ENCODE measurements at places on chromosomes 2 and 18.

DNA sequence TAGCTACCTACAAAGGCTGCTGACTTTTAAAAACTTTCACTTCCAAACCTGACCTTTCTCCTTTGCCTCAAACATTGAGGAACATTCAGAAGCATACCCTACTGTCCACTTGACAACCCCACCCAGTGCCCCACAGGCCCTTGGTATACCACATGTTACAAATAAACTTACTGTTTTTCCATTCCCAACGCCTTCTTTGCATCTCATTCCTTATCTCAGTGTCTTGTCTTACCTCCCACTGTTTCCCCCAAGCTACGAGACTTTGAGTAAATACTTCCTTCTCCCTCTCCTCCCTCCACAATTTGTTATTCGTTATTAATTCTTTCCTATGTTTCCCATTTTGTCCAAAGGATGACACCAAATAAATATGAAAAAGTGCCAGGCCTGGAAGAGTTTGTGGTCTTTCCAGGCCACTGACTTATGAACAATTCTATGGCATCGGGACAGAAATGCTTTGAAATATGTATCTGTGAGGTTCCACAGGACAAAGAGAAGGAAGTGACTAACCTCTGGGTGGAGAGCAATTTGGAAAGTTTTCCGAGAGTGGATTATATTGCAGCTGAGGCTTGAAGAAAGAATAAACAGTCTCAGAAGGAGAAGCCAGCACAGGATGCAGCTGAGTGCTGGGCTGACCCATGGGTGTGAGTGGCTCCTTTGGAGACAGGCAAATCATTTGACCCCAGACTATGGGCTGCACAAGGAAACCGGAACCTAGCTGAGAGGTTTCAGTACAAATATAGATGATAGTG, 409.0 kb downstream of the LPIN1 start:
- DNase-seq: peak; percentile 93

DNA sequence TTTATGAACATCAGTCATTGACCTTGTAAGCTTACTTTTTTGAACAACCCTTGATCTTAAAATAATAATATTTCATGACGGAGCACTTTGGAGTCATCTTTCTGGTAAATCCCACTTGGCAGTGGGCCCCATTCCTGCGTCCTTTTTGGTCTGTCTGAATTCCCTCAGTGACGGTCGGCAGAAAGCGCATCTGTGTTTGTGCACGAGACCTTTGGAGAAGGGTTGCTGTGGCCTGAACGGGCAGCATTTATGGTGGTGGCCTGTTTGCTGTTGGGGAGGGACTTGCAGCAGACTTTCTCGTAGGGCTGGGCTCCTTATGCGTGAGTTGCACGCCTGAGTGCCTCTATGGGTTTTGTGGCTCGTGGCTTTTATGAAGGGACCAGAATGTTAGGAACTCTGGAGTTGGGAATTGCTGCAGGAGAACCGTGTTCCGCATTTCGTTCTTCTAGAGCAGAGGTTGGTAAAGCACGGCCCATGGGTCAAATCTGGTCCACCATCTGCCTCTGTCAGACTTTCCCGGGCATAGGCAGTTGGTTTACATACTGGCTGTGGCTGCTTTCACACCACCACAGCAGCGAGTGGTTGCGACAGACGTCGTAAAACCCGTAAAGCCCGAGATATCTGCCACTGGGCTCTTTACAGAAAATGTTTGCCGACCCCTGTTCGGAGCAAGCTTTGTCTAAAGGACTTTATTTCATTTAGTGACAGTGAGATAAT, 30.8 kb downstream of the LPIN1 start:
- no peak for DNase-seq

DNA sequence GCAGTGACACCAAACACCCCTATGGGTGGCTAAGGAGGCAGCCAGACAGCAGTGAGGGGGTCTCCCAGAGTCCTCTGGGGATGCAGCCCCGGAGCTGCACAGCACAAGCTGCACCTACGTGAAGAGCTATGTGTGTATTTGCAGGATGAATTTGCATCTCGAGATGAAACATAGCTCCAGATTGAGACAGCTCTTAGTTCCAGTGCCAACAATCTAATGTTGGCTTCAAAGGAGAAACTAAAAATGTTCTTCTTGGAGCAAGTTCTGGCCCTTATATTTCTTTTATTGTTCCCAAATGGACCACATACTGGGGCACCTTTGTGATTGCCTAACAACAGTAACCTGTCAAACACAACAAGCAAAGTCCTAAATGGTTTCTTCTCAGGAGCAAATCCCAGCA, 233.9 kb downstream of the SLC4A3 start:
- DNase-seq: no peak

DNA sequence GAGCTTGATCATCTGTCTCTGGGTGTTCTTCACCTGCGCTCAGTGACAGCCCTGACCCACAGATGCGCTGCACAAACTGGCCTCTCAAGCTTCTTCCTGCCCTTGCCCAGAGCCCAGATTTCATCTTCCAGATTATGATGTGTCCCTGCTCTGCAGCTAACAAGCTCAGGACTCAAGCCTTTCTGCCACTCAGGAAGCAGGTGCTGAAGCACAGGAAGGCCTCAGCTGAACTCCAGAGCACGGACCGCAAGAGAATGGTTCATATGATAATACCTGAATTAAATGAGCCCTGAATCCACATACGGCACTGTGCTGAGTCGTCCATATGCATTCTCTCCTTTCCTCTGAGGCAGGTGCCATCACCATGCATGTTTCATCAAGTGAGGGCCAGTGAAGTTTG, 3.8 kb downstream of the CD207 start:
- no peak for DNase-seq

- DNase-seq: peak; percentile 59
These were observed 203.2 kb upstream of the ACVR2A start for GRCh38 chr2:147641651-147642050.

GRCh38 chr2:23502096-23502495, 117.1 kb downstream of the KLHL29 start:
- DNase-seq: no peak

GRCh38 chr18:28108814-28109213, 68.1 kb downstream of the CDH2 start:
- DNase-seq: no peak

GRCh38 chr18:48293954-48294898, 115.0 kb downstream of the ZBTB7C start:
- DNase-seq: no peak

GRCh38 chr2:120287183-120288015, 34.7 kb downstream of the RALB start:
- peak; percentile 91 for DNase-seq

DNA sequence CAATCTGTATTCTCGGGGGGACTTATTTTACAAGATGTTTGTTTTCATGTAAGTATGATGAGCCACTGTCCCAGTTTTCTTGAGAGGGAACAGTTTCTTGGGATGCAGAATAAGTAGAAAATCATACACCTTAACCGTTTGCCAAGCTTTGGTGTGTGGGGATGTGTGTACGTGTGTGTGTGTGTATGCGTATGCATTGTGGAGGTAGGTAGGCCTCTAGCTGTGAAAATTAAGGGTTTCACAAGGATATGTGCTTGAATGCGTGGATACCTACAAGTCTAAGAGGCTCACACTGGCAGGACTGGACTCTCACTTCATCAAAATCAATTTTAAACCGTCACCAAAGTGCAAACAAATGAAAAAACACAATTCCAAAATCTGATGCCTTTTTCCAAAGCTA, 204.2 kb upstream of the RBMS1 start:
- no peak for DNase-seq

DNA sequence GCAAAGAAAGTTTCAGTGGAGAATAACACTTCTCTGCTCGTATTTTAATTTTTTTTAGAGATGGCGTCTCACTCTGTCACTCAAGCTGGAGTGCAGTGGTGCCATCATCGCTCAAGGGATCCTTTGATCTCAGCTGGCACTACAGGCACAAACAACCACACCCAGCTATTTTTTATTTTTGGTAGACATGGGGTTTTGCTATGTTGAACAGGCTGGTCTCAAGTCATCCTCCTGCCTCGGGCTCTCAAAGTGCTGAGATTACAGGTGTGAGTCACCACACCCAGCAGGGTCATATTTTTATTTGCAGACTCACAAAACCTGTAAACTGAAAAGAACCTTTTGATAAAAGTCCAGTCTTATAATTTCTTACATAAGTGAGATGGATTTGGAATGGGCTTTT, 2.6 kb downstream of the TRAK2 start:
- DNase-seq: no peak

DNA sequence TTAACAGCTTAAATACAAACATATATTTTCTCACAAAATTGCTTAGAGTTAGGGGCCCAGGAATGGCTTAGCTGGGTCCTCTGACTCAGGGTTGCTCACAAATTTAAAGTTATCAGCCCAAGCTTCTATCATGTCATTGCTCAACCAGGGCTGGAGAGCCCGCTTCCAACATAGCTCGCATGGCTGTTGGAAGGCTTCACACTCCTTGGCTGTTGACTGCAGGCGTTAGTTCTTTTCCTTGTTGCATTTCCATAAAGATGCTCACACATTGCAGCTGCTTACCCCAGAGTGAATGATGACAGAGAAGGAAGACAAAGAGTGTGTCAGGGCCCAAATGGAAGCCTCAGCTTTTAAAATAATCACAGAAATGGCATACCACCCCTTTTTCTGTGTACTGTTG, 62.9 kb upstream of the TFPI start:
- no peak for DNase-seq

DNA sequence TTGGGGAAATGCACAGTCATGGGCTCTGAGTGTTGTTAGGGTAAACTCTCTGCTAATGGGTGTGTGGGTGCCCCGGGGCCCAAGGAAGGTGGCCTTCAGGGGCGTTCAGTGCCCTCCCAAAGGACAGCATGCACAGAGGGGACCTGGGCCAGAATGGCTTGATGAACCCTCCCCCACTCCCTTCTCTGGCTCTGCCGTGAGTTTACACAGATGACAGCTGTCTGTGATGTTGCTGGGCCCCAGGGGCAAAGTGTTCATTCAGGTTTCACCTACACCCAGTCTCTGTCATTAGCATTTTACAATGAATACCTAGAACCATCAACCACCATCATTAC, 3.2 kb downstream of the NPPC start:
- no peak for DNase-seq

DNA sequence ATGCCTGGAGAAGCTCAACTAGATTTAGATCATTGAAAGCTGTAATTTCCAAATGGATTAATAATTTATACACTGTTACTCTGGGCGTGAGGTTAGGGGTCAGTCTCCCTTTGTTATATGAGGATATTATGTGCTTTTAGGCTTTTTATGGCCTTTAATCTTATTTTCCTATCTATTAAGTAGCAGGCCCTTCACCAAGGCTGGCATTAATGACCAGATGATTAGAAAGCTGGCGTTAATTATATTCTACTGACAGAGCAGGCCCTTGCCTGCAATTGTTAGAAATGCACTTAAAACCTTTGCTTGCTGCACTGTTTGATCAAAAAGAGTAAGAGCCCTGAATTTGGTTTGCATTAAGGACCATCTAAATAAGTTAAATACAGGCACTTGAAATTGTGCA, 75.3 kb downstream of the EPAS1 start:
- no peak for DNase-seq

- DNase-seq: no peak
These were observed 62.1 kb upstream of the XDH start for GRCh38 chr2:31476511-31477180.

GRCh38 chr2:222663479-222663878, 7.6 kb upstream of the FARSB start:
- no peak for DNase-seq

DNA sequence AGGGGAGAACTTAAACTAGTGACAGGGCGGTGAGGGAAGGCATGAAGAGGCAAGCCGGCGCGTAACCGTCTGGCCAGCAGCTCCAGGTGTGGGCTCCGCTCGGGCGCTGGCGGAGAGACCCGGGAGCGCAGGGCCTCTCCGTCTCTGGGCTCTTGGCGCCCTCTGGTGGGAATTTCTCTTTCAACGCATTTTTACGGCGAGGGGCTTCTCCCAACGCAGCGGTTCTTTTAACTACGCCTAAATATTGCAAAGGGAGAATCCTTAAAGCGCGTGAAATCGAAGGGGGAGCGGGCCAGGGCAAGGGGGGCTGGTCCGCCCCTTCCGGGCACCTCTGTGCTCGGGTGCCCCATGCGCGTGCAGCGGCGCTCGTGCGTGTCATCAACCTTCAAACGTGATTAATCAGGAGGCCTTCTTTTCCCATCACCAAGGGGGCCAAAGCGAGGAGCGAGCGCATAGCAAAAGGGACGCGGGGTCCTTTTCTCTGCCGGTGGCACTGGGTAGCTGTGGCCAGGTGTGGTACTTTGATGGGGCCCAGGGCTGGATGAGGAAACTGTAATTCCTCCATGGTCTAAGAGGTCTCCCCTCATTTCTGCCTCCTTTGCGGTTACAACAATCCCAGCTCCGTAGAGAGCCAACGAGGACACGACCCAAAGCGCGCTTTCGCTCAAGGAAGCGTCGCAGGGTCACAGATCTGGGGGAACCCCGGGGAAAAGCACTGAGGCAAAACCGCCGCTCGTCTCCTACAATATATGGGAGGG, 762 bp upstream of the GAD1 start:
- peak; percentile 52 for DNase-seq

DNA sequence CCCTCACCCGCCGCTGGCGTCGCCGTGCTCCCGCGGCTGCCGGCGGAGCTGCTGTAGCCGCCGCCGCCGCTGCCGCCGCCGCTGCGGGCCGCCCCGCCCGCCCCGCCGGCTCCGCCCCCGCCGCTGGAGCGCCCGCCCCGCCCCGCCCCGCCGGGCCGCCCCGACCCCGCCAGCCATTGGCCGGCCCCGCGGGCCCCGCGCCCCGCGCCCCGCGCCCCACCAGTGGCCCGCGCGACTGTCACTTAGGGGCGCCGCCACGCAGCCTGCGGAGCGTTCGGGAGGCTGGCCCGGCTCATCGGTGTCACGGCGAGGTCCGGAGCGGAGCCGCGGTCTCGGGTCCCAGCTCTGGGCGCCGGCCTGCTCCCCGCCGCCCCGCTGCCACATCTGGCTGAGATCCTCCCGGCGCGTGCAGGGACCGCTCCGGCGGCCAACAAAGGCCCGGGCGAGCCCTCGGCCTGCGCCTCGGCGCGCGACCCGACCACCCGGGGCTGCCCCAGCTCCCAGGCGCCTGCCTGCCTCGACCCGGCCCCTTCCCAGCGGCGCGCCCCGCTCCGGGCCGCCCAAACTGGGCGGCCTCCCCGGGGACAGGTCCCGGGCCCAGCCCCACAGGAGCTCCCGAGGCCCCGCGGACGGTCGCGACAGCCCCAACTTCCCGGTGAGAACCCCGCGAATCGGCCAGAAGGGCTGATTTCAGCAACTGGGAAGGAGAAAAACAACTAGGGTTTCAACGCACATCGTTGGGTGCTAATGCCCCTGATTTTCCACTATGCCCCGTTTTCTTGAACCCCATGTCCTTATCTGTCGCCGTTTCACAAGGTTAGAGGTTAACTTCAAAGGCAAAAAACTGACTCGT, at the start of gene MGAT4A:
MGAT4A (minus strand) TSS at position 92 of the 853 bp plus-strand sequence. CDS start 4,800 bp downstream, outside the sequence.
- no peak for DNase-seq

- no peak for DNase-seq
These were observed 72.0 kb upstream of the FSHR start for GRCh38 chr2:49226360-49226759.

Measured in HT1080 (cell line).